Bronchial smooth muscle cell (primary cell): ENCODE measurements at places on chromosomes 11 and 22. TPM values are rescaled to one million over a fixed set of nuclear protein-coding genes. Genes with fewer than 3 reads are reported as not detected.

Gene SLC6A5
- total RNA-seq, result not detected in 2 replicates

Gene LRRC56
- 0.95 and 1.0 TPM in 2 replicates for total RNA-seq

Gene MPZL3
- total RNA-seq, result 0.16 and 0.26 TPM in 2 replicates

Gene CRYAB
- 9.0 and 11.9 TPM in 2 replicates for total RNA-seq

Gene GDPD4
- total RNA-seq, result not detected in 2 replicates

Gene MUC5AC
- total RNA-seq, result under 0.01 TPM in 1 of 2 replicates, not detected in the other

Gene PACSIN2
- 32.0 and 38.0 TPM in 2 replicates for total RNA-seq

Gene APOBEC3A
- total RNA-seq, result not detected in 2 replicates

Gene PHF21A
- 9.0 and 9.6 TPM in 2 replicates for total RNA-seq

Gene CRYBB1
- total RNA-seq, result not detected in 2 replicates

Gene CARD18
- not detected in 2 replicates for total RNA-seq

Gene GGTLC3
- not detected in 2 replicates for total RNA-seq

Gene BTG4
- total RNA-seq, result not detected in 2 replicates

Gene CLTCL1
- 7.3 and 8.4 TPM in 2 replicates for total RNA-seq

Gene MADD
- total RNA-seq, result 9.6 and 14.6 TPM in 2 replicates

Gene SLC37A2
- 0.26 and 1.6 TPM in 2 replicates for total RNA-seq

Gene RAD9A
- total RNA-seq, result 5.0 and 6.3 TPM in 2 replicates

Gene ENDOD1
- 28.2 and 30.3 TPM in 2 replicates for total RNA-seq

Gene KCNJ5
- total RNA-seq, result 0.16 and 0.17 TPM in 2 replicates

Gene MLC1
- not detected in 2 replicates for total RNA-seq

Gene PRODH
- under 0.01 and 0.26 TPM in 2 replicates for total RNA-seq

Gene SLC1A2
- 2.7 and 7.5 TPM in 2 replicates for total RNA-seq

Gene RIMBP3B
- under 0.01 and 0.16 TPM in 2 replicates for total RNA-seq

Gene EFEMP2
- total RNA-seq, result 71.1 and 101 TPM in 2 replicates

Gene OR5P2
- total RNA-seq, result not detected in 2 replicates

Gene MRGPRF
- total RNA-seq, result 28.7 and 33.5 TPM in 2 replicates

Gene EMSY
- 6.0 and 6.3 TPM in 2 replicates for total RNA-seq

Gene ANKK1
- total RNA-seq, result under 0.01 and 0.17 TPM in 2 replicates

Gene FBXO3
- total RNA-seq, result 38.5 and 53.8 TPM in 2 replicates

Gene SYTL2
- total RNA-seq, result 9.2 and 42.7 TPM in 2 replicates

Gene TBCEL
- 14.8 and 19.4 TPM in 2 replicates for total RNA-seq

Gene SPTY2D1
- total RNA-seq, result 8.3 and 12.8 TPM in 2 replicates

Gene MMP1
- total RNA-seq, result 3.1 and 528 TPM in 2 replicates

Gene PRG3
- not detected in 2 replicates for total RNA-seq

Gene SAA1
- total RNA-seq, result not detected in 2 replicates

Gene IGSF22
- not detected in 2 replicates for total RNA-seq

Gene CBLIF
- not detected in 2 replicates for total RNA-seq

Gene SLC5A12
- 0.09 TPM in 1 of 2 replicates, not detected in the other for total RNA-seq

Gene GP1BB
- total RNA-seq, result 0.52 and 0.79 TPM in 2 replicates

Gene PHLDA2
- total RNA-seq, result 0.52 and 1.7 TPM in 2 replicates

Gene BRSK2
- 0.16 and 0.86 TPM in 2 replicates for total RNA-seq
